ENCODE measurements at places on chromosomes 5 and 9.

DNA sequence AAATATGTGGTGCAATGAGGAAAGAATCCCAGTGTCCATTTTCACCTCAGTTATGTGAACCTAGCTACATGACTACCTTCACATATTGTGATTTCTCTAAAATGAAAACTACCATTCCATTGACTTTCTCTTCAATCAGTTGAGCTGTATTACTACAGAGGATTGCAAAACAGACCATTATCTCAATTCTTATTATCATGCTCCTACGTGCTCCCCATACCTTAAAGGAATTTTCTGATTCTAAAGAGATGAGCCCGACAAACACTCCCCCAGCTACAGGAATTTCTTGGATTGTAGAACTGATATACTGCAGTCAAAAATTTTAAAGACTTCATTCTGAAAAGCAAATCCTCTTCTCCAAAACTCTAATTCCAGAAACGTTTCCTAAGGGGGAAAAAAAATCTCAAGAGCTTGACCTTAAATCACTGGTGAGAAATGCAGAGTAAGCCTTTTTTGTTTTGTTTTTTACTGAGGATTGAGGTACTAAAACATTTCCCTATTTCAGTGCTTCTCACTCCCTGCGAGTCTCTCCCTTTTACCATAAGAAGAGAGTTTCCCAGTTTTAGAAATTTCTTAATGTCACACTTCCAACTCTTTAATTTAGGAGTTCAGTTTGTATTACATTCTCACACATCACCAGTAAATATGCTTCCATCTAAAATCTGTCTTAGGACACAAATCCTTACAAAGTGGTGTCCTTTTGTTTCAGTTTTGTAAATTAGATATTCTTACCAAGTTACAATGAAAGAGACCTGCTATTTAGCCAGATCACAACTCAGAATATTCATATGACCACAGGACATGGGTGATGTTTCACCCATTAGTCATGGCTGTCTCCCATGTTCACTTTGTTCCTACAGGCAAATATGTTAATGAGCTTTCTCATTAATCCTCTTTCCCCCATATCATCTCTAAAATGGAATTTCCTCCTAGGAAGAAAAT, 203.8 kb downstream of the TSSK1B start:
- no peak for DNase-seq

DNA sequence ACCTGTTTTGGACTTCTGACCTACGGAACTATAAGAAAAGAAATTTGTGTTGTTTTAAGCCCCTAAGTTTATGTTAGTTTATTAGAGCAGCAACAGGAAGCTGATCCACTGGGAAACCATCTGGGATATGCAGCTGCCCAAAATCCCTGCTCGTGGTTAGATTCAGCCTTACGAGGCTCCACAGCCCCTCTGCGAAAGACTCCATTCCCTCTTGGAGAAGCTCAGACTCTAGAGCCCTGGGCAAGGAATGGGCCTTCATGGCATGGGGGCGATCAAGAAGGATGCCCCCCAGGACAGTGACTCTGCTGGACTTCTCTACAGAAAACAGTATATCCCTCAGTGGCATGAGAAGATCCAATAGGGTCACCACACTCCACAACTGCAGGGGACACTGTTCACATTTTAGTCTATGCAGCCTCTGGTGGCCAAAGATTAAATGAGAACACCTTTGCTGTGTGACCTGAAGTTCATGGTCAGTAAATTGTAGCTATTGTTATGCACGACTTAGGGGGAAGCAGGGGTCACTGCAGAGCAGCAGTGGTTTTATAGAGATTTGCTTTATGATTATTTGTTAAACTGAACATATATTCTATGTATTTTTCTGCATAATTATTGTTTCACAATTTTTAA, 21.1 kb downstream of the IRF1 start:
- no peak for DNase-seq

GRCh38 chr9:86685556-86685955, 261.8 kb downstream of the GAS1 start:
- DNase-seq = no peak

DNA sequence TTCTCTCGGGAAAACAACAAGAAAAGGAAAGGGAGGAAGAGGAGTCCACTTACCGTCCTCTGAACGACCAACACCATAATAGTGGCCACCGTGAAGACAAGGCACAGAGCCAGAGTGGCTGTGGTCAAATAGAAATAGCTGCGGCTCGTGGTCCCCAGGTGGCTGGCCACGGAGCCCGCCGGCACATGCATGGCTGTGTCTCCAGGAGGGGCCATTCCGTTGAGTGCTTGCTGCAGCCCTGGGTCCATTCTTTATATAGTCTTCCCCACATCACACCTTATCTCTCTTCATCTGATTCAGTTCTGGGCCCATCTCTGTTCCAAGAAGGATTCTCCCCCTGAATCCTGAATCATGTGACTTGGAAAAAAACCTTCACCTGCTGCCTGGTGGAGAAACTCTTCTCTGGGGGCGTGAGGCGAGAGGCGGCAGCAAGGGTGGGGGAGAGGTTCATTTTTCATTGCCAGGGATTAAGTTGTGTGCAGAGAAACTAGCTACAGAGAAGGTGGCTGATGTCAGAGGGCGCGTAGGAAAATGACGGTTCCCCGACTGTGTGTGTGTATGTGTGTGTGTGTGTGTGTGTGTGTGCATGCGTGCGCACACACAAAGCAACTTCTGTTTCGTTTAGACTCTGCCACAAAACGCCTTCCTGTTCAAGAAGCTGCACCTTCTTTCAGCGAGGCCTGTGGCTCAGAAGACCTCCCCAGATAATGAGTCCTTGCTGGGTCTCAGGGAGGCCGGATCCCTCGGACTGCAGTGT, at the start of gene TNFSF8:
Gene TNFSF8 (minus strand): TSS at position 536 of the 757 bp plus-strand sequence. CDS start 288 bp downstream, at position 248.
- DNase-seq = no peak

- no peak for DNase-seq
Measured at GRCh38 chr5:25412116-25412661, 767.4 kb upstream of the CDH10 start.

DNA sequence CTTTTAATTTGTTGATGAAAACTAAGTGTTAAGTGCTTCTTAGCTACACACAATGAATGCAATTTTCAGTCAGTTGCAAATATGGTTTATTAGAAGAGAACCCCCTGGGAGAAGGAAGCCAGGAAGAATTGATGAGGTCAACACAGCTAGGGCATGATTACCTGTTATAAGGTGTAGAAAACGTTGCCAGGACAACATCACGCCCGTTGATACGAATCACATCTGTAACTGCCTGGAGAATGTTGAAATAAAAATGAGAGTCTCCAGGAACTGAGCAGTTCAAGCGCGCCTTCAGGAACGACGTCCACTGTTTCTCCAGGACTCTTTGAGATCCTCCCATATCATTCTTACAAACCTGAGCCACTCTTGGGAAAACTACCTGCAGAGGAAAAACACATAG, 88.0 kb downstream of the SEMA6A start:
- DNase-seq = no peak

- no peak for DNase-seq
Measured at GRCh38 chr9:34686231-34686630, 4.8 kb downstream of the CCL19 start.

DNA sequence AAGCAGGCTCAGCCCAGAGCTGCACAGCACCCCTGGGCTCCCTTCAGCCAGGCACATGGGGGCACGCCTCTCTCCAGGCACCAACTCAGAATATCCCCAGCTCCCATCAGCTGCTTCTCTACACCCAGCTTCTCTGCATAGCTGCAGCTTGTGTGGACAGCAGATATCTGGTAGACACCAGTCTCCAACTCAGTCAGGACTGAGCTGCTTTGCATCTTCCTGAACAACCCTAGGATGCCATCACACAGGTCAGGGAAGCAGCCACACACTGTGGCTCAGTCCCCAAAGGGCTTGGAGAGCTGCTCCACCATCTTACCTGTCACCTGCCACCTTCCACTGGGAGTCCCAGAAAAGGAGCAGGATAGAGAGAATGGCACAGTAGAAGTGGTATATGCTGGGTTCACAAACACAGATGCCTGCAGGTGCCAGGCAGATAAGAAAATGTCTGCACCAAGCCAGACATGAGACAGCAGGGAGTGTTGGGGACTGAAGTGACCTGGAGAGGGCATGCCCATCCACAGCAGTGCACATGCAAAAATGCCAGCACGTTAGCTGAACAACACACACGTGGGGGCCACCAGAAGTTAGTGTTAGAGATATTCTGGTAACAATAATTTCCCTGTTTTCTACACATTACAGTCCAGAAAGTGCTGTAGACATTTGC, 42.0 kb downstream of the THBS4 start:
- DNase-seq = no peak

DNA sequence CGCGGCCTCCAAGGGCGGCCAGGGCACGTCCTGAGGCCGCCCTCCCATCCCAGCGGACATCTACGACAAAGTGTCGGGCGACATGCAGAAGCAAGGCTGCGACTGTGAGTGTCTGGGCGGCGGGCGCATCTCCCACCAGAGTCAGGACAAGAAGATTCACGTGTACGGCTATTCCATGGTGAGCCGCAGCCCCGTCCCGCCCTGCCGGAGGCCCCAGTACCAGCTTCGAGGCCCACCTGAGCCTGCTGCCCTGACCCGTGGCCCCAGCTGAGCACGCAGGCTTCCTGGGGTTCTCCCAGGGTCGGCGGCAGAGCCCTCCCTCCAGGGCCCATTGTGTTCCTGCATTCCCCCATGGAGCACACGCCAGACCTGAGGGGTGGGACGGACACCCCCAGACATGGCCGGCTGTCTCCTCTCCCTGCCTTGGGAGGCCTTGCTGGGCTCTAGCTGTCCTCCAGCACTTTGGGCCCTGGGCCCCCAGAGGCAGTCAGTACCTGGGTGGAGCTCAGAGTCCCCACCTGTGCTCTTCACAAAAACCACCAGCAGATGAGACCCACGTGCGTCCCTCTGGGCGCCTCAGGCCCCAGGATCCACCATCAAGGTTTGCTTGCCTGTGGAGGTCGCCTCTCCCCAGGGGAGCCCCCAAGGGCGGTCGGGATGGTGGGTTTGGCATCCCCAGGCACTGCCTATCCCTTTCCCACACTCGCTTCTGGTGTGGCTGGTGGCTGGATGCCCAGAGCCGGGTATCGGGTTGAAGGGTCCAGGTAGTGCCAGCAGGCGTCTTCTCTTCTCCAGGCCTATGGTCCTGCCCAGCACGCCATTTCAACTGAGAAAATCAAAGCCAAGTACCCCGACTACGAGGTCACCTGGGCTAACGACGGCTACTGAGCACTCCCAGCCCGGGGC, 1.0 kb downstream of the PHPT1 start:
- DNase-seq = no peak

DNA sequence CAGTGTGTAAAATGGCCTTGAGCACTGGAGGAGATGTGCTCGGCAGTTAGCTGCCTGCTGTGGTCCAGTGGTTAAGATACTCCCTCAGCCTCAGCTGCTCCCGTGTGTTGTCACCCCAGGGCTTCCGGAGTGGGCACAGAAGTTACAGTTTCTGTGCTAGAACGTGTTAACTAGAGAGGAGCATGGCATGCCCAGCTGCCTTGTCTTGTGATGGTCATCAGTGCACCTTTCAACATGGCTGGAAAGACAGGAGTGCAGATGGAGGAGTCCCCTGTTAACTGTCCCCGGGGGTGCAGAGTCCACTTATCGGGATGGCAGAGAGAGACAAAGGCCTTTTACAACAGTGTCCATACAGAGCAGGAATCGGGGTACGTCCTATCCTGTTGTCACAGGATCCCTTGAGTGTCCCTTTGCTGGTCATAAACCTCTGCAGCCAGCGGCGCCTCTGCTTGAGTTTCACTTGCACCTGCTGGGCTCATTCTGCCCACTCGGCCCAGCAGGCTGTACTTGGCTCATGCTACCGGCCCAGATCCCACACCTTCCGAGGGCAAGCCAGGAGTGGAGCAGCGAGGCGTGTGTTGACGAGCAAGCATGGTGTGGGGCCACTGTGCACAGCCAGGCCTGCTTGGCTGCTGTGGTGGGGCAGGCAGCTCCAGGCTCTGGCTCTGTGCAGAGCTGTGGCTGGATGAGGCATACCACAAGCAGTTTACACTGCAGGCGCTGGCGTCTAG, 112.6 kb downstream of the EHMT1 start:
- DNase-seq = no peak

Data from AG04449 (cell line).